ENCODE measurements at places on chromosomes 4 and X. TPM values are rescaled to one million over a fixed set of nuclear protein-coding genes. Genes with fewer than 3 reads are reported as not detected.

- no peak for DNase-seq
These were observed 37.0 kb downstream of the DLG3 start for GRCh38 chrX:70481471-70482270.

GRCh38 chrX:35104626-35105025 is 162.0 kb downstream of the FAM47B start:
- DNase-seq = no peak

DNA sequence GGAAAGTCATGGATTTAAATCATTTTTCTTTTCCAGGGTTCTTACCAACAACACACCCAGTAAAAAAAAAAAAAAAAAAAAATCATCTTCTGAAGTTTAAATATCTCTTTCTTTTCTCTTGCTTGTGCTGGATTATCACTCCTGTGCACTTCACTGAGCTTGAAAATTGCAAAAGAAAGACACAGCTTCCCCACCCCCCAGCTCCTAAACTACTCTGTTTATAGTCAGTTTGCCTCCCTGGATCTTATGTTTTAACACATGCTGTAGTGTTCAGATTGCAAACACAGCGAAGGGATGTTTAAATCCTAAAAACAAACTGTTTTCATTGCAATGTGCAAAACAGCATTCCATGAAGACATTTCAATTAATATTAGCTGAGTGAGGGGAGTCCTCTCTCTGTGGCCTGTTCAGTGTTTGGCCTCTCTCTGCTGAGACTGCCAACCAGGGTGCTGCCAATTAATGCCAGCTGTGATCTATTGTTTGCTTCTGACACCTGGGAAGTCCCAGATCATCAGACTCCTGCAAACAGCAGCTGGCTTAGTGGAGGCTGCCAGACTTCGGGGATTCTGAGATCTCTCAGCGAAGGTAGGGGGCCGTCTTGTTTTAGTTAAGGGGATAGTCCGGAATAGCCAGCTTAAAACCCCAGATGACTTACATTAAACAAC is 171.1 kb upstream of the PITX2 start:
- DNase-seq = peak; percentile 9

GRCh38 chr4:167918077-167918476 is 174.3 kb upstream of the ANXA10 start:
- DNase-seq = no peak

RHOH gene
- 2.1 TPM for total RNA-seq

DNA sequence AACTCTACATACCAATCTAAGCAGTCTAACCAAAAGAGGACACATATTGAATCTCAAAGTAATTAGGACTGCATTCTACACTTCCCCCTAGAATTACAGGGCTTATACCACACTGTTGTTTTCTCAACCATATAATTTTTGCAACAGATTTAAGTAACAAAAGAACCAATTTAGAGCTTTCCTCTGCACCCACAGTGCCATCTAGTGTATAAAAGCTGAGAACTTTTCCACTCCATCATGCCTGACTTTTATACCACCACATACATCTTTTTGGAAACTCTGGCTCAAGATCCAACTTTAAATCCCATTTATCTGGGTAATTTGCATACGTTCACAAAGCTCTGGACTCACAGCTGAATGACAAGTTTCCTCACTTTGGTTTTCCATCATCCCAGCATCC is 99.5 kb downstream of the EFHC2 start:
- DNase-seq = no peak

DNA sequence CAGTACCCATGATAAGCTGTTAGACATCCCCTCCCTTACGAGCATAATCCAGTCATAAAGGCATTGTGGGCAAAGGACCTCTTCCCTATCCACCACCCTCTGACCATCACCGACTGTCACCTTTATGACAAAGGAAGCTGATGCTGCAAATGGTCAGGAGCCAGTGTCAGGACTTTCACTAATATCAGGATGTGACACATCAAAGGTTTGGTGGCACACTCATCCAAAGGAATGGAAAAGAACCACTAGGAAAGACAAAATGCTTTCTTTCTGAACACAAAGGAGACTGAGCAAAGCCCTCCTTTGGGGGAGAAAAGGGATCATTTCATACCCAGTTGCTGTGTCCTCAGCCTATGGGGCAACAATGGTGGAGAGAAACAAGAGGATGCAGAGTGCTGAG is 66.9 kb upstream of the PROM1 start:
- DNase-seq = no peak

MMRN1 gene
- total RNA-seq = not detected

- peak; percentile 51 for DNase-seq
These were observed 89.9 kb downstream of the PLS3 start for GRCh38 chrX:115650916-115651315.

- no peak for DNase-seq
These were observed 45.7 kb downstream of the MID1 start for GRCh38 chrX:10574663-10575062.

MAGEA12 gene
- not detected for total RNA-seq

CXorf38 gene
- 11.7 TPM for total RNA-seq

SYN1 gene
- total RNA-seq = 2.1 TPM

HPGD gene
- total RNA-seq = 6.2 TPM

DNA sequence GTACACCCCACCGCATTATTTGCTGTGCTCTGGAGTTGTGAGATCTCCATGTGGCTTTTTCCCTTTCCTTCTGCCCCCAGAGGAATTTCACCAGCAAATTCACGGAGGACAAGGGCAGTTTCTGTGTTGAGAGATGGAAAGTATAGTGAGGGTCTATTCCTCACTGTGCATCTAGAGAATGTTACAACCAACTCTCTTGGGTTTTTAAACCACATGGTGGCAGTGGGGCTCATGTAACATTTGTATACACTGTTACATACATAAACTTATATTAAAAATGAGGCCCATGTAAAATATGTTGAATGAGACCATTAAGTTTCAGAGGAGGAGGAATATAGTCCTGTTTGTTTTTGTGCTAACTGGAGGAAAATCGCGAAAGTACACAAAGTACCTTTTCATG is 909 bp upstream of the PRKG2 start:
- no peak for DNase-seq

DNA sequence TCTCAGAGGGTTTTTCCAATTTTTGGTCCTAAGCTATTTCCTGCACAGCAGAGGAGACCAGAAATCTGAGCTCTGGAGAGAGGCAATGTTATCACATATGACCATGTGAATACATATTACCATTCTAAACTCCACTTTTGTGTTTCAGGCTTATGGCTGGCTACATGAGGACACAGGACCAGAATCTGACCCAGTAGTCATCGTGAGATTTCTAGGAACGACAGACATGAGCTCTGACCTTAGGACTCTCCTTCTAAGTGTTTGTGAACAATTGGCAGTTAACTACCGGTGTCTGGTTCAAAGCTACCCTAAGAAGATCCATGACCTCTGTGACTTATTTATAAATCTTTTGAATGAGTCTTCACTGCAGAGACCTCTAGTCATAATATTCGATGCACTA is 198.6 kb downstream of the NWD2 start:
- DNase-seq = no peak

DNA sequence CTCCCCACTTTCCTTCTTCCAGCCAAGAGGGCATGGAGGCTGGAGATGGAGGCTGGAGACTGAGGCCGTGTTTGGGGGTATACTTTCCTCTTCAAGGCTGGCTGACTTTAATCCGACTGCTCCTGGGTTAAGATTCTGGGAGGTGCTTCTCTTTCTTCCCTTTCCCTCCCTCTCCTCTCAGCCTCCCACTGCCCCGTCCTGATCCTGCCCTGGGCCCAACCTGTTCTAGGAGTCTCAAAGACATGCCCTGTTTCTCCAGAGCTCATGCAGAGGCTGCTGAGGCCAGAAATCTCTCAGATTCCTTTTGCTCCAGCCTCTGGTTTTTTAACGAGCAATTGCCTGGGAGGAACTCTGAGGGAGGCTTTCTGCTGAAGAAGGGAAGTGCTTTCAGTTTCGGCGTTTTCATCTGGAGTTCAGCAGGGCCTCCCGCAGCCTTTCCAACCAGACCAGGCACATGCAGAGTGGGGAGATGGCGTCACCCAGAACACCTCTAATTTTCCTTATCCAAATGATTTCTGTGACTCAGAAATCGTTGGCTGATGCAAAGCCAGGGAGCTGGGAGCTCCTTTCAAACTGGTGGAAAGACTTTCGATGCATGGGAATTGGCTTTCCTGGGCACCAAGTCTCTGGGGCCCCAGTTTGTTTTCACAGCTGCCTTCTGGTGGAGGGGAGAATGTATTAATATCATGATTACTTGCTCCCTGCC is 34.5 kb upstream of the FAM9C start:
- peak; percentile 11 for DNase-seq

DNA sequence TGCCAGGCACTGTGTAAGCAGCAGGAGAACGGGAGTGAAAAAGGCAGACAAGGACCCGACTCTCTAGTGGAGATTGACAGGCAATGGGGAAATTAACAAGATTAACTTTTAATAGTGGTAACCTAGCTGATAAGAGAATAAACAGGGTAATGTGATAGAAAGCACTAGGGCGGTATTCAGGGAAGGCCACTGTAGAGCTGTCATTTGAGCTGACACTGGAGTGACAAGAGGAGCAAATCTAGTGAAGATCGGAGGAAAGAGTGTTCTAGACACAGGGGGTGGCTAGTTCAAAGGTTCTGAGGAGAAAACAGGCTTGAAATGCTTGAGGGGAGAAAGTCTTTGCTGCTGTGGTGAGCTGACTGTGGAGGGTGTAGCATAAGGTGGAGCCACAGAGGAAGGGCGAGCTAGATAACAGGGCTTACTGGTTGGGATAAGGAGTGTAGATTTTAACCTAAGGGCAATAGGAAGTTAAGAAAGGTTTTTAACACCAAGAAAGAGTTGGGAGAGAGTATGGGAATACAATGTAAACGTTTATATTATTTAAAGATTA is 122.8 kb downstream of the SLC10A7 start:
- no peak for DNase-seq

- DNase-seq = no peak
These were observed 33.5 kb downstream of the PCDH19 start for GRCh38 chrX:100376576-100376975.

DNA sequence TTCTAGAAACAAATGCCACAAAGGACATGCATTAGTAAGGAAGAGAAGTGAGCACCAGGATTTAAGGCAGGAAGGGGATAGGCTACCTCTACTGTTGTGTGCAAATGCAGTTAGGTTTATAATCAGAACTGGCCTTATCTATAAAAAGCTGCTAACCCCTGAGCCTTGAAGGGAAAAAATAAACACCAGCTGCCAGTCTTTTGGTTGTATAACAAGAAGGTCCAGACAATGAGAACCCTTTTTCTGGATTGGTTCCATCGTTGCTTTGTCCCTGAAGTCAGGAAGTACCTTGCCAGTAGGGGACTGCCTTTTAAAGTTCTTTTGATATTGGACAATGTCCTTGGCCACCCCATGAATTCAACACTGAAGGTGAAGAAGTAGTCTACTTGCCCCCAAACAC is 126.7 kb upstream of the OTUD4 start:
- DNase-seq = no peak

DNA sequence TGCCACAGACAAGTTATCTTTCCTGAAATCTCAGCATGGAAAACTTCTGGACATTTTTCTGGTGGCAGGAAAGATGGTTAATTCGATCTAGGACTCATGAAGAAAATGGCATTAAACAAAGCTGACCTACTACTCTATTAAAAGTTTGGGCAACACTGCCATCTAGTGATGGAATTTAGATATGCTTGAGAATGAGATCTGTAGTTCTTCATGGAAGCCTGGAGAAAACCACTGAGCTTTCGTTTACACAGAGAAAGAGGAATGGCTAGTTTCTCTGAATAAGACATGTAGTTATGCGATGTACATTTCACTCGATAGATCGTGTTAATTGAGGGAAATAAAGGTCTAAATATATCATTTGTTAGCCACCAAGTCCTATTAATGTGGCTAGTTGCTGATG is 51.7 kb upstream of the CHRDL1 start:
- DNase-seq = peak; percentile 53

DNA sequence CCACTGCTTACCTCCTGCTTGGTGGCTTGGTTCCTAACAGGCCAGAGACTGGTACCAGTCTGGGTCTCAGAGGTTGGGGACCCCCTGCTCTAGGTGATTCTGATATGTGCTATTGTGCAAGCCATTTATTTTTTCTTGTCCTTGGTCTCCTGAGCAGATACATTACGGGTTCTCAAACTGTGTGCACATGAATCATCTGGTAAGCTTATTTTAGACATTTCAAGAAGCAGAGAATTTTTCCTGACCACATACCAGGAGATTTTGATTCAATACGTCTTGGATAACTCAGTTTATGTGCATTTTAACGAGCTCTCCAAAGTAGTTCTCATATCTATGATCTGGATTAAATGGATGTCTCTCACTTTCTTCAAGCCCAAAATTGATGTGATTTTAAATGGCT is 77.2 kb downstream of the FHIP1A start:
- no peak for DNase-seq

VCX gene
- not detected for total RNA-seq

DNA sequence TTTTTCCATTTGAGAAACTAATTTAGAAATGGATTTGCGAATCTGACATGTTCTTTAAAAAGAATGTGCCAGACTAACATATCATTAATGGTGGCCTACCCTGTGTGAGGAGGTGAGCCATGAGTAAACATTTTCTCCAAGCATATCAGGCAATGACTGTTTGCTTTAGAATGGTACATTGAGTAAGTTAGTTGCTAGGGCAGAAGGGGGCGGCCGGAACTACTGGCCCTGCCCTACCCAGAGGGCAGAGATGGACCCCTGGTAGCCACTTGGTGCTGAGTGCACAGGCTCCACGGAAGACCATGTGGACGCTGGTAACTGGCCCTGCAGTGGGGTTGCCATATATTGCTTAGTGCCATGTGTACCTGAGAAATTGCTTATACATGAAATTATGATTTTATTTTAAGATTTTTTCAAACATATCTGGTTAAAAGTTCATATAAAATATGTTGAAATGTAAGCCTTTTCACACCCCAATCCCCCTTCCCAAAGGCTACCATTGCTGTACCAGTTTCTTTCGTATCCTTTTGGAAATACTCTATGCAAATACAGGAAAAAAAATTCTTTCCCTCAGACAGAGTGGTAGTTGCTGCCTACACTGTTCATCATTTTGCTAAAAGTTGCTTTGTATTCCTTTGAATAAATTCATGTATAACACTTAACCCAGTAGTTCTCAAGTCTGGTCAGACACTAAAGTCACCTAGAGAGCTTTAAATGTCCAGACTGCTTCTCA is 8.8 kb downstream of the FNIP2 start:
- DNase-seq = no peak

EPGN gene
- not detected for total RNA-seq

DNA sequence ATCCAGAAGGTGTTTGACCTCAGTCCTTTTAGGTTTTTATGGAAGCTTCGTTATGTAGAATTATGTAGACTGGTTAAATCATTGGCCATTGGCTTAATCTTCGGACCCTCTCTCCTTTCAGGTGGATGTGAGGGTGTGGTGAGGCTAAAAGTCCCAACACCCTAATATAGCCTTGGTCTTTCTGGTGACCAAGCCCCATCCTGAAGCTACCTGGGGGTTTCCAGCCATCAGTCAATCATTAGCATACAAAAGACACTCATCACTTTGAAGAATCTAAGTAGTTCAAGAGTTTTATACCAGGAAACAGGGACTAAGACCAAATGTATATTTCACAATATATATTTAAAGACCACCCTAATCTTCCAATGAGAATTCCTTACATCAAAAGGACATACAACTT is 5.5 kb downstream of the DDIT4L start:
- no peak for DNase-seq
